ENCODE measurements at places on chromosomes 3 and 15.

- DNase-seq: no peak
These were observed 5.3 kb upstream of the GOLGA8A start for GRCh38 chr15:34442891-34443290.

GRCh38 chr15:90592131-90592881 lies 62.6 kb downstream of the CRTC3 start:
- no peak for DNase-seq

DNA sequence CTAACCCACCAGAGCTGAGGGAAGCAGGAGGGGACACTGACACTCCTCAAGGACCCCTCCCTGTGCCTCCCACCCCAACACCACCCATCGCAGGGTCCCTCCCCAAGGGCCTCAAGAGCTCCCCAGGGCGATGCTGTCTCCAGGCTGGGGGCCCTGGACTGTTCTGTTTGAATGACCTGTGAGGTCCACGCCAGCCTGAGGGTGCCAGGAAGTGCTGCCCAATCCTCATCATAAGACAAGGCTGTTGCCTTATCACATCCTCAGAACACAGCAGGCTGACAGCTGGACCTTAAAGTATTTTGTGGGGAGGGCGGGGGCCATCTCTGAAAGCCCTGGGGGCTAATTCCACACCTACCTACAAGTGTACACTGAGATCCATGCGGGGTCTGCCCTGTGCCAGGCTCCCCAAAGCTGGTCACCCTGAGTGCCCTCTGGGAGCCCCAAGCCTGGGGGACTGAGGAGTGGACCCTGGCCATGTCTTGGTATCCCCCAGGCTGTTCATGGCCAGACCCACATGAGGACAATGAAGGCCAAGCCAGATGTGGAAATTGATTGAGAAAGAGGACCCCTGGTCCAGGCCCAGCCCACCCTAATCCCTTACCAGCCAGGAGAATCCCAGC lies 23.8 kb upstream of the GOLGA6C start:
- no peak for DNase-seq

- no peak for DNase-seq
These were observed 1.6 kb downstream of the ZDHHC3 start for GRCh38 chr3:44974416-44974815.

- DNase-seq: no peak
These were observed 31.5 kb downstream of the ROBO2 start for GRCh38 chr3:77071364-77071763.

All from stimulated activated CD8-positive, alpha-beta memory T cell treated with anti-CD3 and anti-CD28 coated beads, Interleukin-15, amount 100 ng/mL, for 4 hours (primary cell).